Epithelial cell of proximal tubule (primary cell): ENCODE measurements at places on chromosomes 5 and 9.

GRCh38 chr5:113110117-113110516 lies 133.5 kb downstream of the DCP2 start:
- DNase-seq = no peak

GRCh38 chr5:172687940-172688339 lies 46.9 kb downstream of the NEURL1B start:
- DNase-seq = no peak

DNA sequence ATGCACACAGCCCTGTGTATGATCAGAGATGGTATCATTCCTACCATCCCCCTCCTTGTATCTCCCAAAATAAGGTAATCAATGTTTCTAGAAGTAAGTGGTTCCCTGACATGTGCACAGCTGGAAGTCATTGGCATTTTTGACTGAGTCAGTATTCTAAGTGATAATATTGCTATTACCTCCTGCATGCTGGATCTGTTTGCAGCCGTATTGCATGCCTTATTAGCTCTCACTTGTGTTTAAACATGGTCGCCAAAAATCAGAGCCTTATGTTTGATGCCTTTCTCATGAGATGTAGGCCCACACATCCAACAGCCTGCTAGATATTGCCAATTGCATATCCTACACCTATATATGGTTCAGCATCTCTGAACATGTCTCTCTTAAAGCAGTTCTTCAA lies 254.3 kb downstream of the CDH12 start:
- DNase-seq = no peak

GRCh38 chr5:673161-673830 lies 19.9 kb downstream of the TPPP start:
- no peak for DNase-seq

DNA sequence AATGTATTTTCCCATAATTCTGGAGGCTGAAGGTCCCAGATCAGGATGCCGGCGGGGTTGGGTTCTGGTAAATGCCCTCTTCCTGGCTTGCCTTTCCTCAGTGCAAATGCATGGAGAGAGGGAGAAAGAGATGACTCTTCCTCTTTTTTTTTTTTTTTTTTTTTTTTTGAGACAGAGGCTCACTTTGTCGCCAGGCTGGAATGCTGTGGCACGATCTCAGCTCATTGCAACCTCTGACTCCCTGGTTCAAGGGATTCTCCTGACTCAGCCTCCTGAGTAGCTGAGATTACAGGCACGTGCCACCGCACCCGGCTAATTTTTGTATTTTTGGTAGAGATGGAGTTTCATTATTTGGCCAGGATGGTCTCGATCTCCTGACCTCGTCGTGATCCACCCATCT lies 300.0 kb upstream of the TAS2R1 start:
- DNase-seq = no peak

- no peak for DNase-seq
These were observed 51.2 kb upstream of the PALM2AKAP2 start for GRCh38 chr9:109728686-109729300.

- no peak for DNase-seq
These were observed 121.3 kb upstream of the ICE1 start for GRCh38 chr5:5301176-5301575.

DNA sequence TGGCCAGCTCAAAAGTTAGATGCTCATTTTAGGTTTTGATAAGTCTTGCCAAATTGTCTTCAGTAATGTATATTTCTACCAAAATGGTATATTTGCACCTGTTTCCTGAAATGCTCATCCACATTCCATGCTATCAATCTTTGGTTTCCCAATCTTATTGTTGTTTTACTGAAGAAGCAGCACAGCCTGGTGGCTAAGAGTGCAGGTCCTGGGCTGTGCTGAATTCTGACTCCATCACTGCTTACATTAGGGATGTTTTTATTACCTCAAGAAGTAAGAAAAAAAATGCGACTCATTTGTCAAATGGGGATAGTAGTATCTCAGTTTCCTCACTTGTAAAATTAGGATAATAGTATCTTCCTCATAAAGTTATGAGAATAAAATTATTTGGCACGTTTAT lies 13.6 kb upstream of the S100Z start:
- no peak for DNase-seq

GRCh38 chr5:141841378-141842180 lies 36.6 kb downstream of the PCDH1 start:
- DNase-seq = no peak

DNA sequence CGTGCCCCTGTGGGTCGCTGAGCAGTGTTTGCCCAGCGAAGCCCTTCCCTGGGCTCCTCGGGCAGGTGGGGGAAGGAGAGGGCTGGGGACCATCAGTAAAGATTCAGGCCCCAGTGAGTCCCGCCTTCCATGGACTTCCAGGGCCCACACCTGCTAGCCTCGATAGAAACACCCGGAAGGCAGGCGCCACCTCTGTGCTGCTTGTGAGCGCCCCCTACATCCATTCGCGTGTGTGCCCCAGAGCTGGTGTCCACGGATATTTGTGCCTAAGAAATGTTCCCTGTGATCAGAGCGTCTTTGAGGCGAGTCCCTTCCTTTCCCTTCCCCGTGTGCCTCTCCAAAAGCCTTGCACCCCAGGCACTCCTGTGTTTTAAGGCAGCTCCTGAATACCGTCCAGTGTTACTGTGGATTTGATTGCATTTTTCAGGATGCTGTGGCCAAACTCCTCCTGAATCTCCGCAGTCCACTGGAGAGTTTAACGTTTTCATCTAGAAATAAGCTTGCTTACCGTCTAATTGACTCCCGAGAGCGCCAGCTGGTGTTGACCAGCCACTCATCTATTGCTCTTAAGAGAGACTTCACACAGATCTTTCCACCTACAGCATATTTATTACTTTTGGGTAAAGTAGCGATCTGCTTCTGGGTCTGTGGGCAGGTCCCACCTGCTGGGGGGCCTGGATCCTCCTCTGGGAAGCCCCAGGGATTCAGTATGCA lies 101.4 kb downstream of the COL5A1 start:
- DNase-seq = no peak

GRCh38 chr9:131420980-131421624 lies 27.2 kb downstream of the PRRC2B start:
- no peak for DNase-seq

GRCh38 chr9:91972076-91972626 lies 22.1 kb upstream of the ROR2 start:
- DNase-seq = no peak

DNA sequence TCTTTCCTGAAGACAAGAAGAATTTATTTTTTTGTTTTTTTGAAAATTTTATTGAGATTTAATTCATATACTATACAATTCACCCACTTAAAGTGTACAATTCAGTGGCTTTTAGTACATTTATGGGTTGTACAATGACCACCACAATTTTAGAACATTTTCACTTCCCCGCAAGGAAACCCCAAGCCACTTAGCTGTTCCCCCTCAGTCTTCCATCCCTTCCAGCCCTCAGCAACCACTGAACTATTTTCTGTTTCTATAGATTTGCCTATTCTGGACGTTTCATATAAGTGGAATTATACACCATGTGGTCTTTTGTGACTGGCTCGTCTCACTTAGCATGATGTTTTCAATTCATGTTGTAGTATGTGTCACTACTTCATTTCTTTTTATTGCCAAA lies 28.0 kb downstream of the DNAI1 start:
- no peak for DNase-seq

DNA sequence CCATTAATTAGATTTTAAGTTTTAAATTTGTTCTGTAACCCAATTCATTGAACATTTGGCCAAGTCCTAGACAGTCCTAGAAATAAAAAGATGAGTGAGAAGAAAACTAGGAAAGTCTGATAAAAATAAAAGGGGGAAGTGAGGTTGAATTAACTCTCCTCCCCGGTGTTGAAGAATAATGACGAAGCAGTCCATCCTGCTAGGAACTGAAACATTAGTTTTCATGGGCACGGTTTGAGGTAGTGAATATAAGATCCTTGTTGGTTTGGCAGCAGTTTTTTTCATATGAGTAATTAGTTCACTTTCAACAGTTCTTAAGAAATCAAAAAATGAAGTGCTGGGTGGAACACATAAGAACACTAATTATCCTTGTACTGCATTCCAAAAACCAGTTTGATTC lies 103.1 kb downstream of the MTREX start:
- no peak for DNase-seq

- no peak for DNase-seq
These were observed at the start of gene GPR107 for GRCh38 chr9:130053504-130054324. Gene GPR107, plus strand, starts transcription at chr9:130053906. Its CDS starts 27 bp downstream, at chr9:130053933.

DNA sequence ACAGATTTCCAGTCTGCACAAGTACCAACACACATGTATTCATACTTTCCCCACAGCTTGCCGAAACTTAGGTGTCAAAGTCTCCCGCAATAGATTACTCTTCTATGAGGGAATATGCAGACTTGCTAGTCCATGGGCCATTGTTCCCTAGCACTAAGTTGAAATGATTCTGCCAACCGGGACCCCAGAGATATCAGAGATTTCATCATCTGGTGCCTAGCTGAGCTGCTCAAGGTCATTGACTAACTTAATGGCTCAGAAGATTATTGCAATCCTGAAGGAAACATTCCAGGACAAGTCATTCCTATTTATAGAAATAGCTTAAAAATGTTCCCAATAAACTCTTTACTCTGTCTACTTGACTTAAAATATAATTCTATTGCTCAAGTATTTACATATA lies 202.6 kb downstream of the PIK3R1 start:
- no peak for DNase-seq
